Body of pancreas (tissue), 4 donors: ENCODE measurements at places on chromosomes 2 and 18.

DNA sequence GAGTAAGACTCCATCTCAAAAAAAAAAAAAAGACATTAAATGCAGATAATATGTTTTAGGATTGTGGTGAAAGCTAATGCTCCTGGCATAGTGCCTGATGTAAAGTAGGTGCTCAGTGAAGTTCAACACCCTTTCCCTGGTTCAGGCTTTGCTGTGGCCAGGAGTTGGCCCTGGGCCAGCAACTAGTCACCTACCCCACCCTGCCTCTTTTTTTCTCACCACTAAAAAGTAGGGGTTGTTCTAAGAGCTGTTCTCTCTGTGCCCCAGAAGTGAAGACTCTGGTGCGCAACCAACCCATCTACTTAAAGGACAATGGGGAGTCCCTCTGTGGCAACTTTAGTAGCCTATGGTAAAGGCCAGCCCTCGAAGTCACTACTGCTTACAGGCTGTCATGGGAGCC lies 75.9 kb downstream of the DNMT3A start:
- DNase-seq, result no peak

DNA sequence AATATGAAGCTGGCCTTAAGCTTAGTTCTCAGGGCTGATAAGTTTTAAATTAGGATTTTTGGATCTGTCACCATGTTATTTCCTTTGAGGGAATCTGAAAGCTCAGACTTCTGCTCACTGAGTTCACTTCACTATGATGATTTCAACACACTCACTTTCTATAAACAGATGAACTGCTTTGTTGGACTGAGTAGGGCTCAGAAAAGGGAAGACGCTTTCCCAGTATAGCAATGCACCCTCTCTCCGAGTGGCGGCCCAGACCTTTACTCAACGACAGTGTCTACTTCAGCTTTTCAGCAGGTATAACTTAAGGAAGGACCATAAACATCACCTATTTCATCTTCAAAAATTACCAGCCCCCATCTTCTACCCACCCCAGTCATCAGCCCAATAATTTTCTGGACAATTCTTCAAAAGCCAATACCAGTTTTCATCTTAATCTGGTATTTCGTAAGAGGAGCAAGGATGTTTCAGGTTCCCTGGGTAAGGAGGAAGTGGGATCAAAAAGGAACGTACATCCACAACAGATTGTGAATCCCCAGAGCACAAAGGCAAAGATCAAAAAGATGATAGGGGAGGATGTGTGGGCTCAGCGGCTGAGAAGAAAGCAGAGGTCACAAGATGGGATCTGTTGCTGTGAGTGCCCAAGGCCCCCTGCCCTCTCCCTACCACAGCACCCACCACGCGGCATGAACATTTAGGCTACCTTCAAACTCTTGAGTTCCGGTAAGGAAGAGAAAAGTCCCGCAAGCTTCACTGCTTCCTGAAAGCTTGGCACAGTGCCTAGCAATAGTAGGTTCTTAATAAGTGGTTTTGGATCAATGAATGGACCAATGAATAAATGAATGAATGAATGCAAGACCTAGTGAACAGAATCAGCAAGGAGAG lies 41.9 kb downstream of the LPIN2 start:
- no peak for DNase-seq

DNA sequence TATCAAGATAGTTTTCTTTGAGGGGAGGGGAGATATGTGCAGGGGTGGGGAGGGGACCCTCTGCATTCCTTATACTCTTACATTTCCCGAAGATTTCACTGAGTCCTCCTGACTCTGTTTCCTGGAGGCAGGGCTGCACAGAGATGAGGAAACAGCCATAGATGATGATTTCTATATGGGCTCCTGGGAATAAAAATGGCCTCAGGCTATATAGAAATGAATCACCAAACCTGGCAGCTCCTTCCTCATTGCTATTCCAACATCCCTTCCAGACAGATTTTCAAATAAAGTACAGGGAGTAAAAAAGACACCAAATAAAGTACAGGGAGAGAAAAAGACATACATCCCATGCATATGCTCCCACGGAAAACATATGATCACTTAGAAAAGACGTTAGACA lies 474.8 kb upstream of the RAB6C start:
- DNase-seq, result no peak

DNA sequence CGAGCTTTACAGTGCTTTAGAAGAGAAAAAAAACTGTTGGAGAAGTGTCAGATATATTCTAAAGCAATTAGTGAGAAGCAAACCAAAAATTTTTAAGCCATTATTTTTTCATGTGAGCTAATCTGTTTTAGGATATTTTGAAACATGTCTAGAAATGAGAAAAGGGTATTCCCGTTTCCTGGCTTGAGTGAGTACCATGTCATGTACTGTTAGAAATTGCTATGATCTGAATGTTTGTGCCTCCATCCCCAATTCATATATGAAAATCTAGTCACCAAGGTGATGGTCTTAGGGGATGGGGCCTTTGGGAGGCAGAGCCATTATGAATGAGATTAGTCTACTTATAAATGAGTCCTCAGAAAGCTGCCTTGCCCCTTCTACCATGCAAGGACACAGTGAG lies 493.3 kb upstream of the GCFC2 start:
- DNase-seq, result no peak

- DNase-seq, result no peak
Measured at GRCh38 chr2:147027436-147027835, 817.4 kb upstream of the ACVR2A start.

GRCh38 chr2:13193075-13193474 lies 476.3 kb downstream of the TRIB2 start:
- no peak for DNase-seq

- DNase-seq, result no peak
Measured at GRCh38 chr2:119004602-119005001, 62.6 kb downstream of the MARCO start.

DNA sequence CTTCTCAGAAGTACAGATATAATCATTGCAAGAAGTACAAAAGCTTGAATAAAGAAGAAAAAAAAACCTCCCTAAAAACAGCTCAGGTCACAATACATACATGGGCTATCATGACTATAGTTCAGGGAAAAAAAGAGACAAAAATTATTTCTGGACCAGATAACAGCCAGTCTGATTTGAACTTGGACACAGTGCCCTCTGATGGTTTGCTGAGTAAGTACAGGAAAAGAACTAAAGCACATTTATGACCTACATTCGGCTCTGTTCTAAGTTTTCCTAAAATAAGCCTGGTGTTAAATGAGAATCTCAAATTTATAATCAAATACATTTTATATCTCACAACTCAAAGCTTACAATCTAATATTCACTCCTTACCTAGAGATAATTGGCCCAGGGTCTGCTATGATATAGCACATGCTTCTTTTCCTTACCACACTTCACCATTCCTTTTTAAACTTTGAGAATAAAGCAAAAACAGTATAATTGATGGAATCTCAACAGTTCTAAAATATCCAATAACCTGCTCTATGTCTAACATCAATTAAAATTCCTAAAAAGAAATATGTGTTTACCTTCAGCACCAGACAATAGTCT lies 81.1 kb downstream of the RAPH1 start:
- no peak for DNase-seq

DNA sequence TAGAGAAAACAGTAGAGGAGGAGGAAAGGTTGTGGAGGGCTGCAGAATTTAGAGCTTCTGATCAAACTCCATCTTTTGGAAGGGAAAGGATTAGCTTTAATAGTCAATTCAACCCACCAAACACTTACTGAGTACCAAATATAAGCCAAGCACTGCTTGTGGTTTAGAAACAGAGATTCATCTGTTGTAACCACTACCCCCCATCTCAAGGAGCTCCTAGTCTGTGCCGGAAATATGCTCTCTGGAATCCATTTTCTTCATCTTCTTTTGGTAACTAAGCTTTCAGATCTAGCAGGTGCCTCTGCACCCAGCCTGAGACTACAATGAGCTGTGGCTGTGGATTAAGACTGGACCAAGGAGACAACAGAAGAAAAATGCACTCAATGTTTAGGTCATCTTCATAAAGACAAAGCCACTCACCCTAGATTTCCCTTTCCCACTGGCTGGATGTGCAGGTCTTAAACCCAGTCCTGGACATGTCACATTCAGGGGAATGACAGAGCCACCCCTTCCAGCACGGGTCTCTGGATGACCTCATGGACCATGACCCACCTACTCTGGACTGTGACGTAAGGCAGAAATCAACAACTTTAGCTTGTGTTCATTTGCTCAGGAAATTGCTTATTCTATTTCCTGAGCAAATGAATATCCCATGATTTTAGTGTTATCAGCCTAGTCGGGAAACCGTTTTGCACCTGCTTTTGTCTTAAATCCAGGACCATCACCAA lies 52.9 kb downstream of the EPB41L3 start:
- no peak for DNase-seq

- no peak for DNase-seq
Measured at GRCh38 chr2:229180658-229181057, 90.4 kb downstream of the PID1 start.

- no peak for DNase-seq
Measured at GRCh38 chr2:40300391-40300790, 151.5 kb downstream of the SLC8A1 start.

DNA sequence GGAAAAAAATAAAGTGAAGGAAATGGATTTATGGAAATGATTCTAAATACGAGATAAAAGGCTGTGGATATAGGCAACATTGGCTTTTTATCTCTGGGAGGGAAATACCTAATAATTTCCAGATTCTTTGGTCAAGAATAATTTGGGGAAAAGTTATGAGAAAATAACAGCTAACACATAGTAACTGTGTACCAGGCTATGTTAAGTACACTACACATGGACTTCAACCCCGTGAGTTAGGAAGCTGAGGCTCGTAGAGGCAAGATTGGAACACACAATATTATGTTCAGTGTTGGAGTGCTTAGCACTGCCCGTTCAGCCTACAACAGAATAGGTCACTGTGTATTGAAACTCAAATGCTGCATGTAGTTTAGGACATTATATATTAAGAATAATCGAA lies 34.3 kb upstream of the GPD2 start:
- DNase-seq, result no peak

GRCh38 chr18:43914018-43914417 lies 636.7 kb upstream of the SYT4 start:
- DNase-seq, result no peak

DNA sequence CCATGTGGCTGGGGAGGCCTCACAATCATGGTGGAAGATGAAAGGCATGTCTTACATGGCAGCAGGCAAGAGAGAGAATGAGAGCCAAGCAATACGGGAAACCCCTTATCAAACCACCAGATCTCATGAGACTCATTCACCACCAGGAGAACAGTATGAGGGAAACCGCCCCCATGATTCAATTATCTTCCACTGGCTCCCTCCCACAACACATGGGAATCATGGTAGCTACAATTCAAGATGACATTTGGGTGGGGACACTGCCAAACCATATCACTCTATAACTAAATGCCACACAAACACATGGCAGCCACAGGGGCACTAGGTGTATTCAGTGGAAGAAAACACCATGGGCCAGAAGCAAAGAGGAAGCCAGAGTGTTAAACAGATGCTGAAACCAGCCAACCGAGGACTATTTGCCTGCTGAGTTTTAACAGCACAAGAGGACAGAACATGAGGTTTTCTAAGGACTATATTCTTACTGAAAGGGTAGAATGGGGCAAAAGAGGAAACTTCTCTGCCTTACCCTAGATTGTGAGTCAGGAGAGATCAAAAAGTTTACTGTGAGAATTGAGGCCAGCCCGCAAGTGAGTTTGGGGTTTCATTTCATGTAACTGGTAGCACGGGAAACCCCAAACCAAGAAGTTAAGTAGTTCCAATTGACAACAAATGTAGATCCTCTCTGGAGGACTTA lies 49.2 kb downstream of the SIGLEC15 start:
- DNase-seq, result no peak

- no peak for DNase-seq
Measured at GRCh38 chr18:66795051-66795450, 191.2 kb upstream of the CDH19 start.

- no peak for DNase-seq
Measured at GRCh38 chr2:6683516-6683915, 182.2 kb downstream of the CMPK2 start.

GRCh38 chr2:144452169-144452988 lies 67.5 kb downstream of the ZEB2 start:
- DNase-seq, result no peak

DNA sequence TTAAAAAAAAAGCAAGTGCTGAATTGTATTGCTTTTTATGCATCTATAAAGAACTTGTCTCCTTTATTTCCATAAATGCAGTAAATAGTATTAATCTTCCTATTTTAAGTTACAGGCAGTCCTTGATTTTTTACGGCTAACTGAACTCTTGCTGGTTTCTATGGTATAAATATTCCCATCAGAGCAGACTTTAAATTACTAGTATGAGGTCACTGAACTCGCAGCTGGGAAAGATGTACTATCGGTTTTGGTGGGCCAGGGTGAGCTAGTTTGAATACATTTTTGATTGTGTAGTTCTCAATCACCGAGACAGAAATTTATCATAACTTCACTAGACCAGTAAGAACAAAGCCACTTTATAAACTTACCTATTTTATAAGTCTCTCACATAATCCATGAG lies 20.9 kb upstream of the KDSR start:
- no peak for DNase-seq

GRCh38 chr2:149409506-149409905 lies 79.1 kb downstream of the LYPD6 start:
- DNase-seq, result no peak

- no peak for DNase-seq
Measured at GRCh38 chr2:119305497-119306195, 61.0 kb downstream of the C2orf76 start.
